ELR (cell line): ENCODE measurements at places on chromosomes 2 and 18.

GRCh38 chr2:62119311-62119974, 76.5 kb upstream of the B3GNT2 start:
- DNase-seq, result no peak

- DNase-seq, result no peak
These were observed 222.6 kb upstream of the CTAGE1 start for GRCh38 chr18:22640281-22640842.

GRCh38 chr2:190578158-190579057, 43.9 kb upstream of the NEMP2 start:
- peak; percentile 28 for DNase-seq

GRCh38 chr2:223735659-223736244, 101.6 kb downstream of the AP1S3 start:
- peak; percentile 93 for DNase-seq

GRCh38 chr18:51862051-51862715, 477.8 kb upstream of the DCC start:
- DNase-seq, result no peak

DNA sequence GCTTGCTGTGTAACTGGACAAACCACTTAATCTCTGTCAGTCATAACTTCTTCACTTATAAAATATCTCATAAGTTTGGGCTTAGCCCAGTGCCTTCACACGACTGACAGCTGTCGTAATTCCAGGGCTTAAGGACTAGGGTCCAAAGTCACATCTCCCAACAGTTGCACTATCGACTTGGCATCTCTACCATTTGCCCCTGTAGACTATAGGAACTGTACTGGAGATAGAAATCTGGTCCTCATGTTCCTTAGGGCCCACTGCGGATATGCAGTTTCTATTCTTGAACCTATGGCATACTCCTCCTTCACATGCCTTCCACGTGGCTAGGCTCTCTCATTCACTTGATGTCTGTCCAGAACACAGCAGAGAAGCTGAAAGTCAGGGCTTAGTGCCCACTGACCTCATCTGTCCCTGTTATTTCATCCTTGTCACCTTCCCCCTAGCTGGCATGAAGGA, 2.7 kb downstream of the ABHD1 start:
- no peak for DNase-seq

DNA sequence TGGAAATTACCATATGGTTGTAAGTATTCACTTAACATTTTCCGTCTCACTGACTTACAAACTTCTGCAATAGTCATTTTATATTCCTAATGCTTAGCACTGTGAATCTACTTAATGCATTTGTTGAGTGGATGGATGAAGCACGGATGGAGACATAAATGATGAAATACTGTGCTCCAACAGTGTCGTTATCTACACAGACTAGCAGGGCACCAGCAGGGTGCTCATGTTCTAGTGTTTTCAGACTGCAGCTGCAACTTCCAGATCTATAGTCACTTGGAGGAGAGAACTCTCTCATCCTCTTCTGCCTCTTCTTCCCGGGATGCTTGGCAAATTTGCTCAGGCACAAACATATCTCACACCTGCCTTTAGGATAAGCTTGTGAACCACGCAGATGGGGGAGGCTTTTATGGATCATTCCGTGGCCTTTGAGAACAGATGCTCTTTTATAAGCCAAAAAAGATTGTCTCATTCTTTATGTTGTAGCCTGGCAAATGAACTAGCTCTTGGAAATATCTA, 797.7 kb downstream of the MBD2 start:
- DNase-seq, result no peak

GRCh38 chr2:104889291-104889959, 35.5 kb downstream of the POU3F3 start:
- no peak for DNase-seq

GRCh38 chr2:32768387-32769174, 140.7 kb downstream of the TTC27 start:
- DNase-seq, result no peak

GRCh38 chr2:36611316-36611990, 13.5 kb upstream of the FEZ2 start:
- DNase-seq, result no peak

GRCh38 chr18:36387310-36387709, 89.8 kb downstream of the FHOD3 start:
- no peak for DNase-seq

DNA sequence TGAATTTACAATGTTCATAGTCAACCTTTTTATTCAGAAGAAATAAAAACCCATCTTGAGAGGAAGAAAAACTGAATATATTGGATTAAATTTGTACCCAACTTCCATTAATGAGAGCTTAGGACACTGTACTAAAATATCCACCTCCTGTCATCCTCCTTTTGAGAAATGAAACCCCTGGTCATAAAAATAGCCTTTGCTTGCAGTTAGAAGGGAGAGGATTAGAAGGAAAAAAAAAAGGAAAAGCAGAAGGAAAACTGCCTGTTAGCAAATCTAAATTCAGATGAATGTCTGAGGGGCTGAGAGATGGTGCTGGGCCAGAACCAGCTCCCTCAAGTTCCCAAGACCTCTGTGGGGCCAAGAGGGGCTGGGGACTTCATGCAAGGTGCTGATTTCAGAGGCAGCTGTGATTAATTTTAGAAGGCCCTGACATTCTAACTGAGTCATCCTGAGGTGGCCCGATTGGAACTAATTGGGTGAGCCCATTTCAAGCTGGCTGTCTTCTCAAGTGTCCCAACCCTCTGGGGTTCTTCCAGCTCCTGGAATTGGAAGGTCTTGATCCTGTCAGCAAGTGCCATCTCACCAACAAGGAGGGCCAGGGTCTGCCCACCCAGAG, 38.4 kb upstream of the BIN1 start:
- peak; percentile 63 for DNase-seq

GRCh38 chr18:73741946-73742345, 405.7 kb downstream of the FBXO15 start:
- DNase-seq, result peak; percentile 65
